ENCODE measurements at places on chromosomes 1 and 21. TPM values are rescaled to one million over a fixed set of nuclear protein-coding genes. Genes with fewer than 3 reads are reported as not detected.

Gene C4BPA
- total RNA-seq: not detected

Gene CFAP141
- total RNA-seq: not detected

Gene AGRN
- 27.0 TPM for total RNA-seq

Gene GPR37L1
- not detected for total RNA-seq

Gene PEF1
- total RNA-seq: 55.1 TPM

All from cardiac septum (tissue), 1 donor.